Activated CD4-positive, CD25-positive, alpha-beta regulatory T cell (primary cell): ENCODE measurements at places on chromosomes 12 and 14.

DNA sequence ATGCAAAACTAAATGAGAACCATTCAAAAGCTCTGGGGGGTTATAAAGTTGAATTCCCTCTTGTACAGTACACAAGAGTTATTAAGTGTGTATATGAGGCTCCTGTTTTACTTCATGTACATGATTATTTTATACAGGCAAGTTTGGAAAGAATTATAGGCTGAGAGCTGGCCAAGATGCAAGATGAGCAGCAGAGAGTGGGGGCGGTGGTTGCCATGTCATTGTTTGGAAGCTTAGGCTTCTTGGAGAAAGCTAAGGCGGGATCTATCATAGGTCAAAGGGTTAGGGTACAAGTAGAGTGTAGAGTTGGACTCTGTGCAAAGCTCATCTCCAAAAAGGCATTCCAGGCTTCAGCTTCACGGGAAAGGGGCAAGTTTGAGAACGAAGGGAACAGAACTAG, 297.1 kb upstream of the TBX3 start:
- DNase-seq = no peak

- no peak for DNase-seq
Observed at GRCh38 chr14:100885196-100885595, 18.3 kb downstream of the RTL1 start.

GRCh38 chr14:21070610-21071224, 613 bp downstream of the ARHGEF40 start:
- no peak for DNase-seq

DNA sequence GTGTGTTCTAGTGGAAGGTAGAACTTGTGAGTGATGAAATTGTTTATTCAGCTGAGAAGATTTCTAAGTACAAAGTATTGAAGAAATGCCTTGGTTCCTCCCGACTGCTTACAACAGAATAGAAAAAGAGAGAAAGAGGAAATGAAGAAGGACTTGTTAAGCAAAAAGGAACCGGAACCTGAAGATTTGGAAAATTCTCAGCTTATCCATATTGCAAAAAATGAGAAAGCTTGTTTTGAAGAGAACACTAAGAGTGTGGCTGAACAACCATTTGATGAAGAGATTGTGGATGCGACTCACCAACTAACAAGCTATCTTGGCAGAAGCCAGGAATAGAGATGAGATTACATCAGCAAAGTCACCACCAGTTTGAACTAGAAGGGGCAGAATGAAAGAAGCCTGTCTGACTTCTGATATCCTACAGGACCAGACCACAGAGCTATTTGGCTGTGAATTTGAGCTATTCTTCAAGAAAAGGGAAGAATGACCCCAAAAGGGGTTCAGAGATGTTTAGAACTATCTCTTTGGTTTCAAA, 15.1 kb downstream of the NDUFA9 start:
- no peak for DNase-seq

GRCh38 chr12:12483438-12483837, 79.2 kb downstream of the DUSP16 start:
- no peak for DNase-seq

- DNase-seq = no peak
Observed at GRCh38 chr14:49052521-49052920, 533.7 kb downstream of the RPS29 start.

GRCh38 chr14:53652068-53652467, 304.6 kb downstream of the BMP4 start:
- no peak for DNase-seq
